ENCODE measurements at places on chromosomes 2 and 18.

DNA sequence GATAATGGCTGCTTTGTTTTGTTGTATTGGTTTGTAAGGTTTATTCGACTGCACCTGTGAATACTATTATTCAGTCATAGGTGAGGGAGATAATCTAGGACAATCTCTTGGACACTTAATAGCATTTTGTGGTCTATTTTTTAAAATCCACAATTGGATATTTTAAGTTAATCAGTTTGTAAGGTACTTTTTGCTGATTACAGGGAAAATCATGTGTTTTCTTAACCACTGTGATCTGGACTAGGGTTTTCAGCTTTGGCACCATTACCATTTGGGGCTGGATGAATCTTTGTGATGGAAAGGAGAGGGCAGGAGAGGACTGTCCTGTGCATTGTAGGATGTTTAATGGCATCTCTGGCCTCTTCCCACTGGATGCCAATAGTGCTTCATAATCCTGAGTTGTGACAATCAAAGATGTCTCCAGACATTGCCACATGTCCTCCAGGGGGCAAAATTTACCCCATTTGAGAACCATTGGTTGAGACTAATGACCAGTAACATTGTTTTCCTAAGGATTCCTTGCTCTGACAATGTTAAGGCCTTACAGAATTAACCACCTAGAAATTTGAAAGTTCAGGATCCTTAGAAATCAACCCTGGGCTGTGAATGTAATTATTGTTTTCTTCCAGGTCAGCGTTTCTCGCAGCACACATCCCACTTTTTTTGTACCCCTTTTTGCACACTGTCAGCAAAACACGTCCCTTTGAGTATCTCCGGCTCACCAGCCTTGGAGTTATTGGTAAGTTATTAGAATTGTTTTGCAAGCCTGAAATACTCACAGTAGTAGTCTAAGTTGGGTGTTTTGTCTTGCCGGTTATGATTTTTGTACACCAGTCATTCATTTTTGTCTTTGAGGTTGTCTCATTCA is 15.6 kb downstream of the CNOT9 start:
- DNase-seq, result no peak

DNA sequence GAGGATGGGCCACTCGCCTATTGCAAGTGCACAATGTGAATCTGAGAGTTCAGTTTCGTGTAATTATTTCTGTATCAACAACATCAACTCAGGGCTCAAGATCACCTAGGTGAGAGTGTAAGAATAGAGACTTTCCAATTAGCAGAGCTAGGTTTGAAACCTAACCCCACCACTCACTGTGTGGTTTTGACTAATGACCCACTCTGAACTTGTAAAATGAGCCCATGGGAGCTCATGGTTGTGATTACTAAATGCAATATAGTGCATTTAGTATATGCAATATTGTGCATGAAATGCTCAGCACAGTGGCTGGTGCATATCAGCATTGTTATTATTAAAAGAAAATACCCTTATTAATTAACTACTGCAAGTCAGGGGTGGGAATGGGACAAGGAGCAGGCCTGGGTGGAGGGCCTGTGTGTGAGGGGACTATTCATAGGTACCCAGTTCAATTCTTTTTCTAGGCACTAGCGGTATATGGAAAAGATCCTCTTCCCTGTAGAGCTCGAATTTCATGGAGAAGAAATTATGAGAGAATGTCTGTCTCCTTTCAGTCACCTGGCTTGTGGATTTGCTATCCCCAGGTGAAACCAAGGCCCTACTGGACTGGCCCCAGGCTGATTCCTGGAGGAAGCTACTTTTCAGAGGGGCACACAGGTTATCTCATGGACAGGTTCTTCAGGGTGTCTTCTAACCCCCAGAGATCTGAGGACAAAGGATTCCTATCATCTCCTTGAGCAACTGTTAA is 169.5 kb downstream of the GFPT1 start:
- DNase-seq, result no peak

DNA sequence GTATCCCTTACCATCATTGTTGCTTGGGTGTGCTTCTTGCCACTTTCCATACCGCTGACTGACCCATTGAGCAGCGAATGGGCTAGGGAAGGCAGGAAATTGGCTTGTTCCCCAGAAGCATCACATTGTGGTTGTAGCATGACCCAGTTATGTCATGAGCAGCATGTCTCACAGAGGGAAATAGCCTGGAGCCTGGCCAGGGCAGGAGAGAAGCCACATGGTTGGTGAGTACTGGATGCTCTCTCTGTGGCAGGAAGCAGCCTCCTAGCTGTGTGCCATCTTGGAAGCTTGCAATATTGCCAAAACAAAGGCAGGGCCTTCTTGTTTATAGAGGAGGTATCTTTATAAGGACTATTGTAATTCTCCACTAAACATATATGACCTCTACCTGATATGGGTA is 482.6 kb downstream of the PIK3C3 start:
- DNase-seq, result no peak

DNA sequence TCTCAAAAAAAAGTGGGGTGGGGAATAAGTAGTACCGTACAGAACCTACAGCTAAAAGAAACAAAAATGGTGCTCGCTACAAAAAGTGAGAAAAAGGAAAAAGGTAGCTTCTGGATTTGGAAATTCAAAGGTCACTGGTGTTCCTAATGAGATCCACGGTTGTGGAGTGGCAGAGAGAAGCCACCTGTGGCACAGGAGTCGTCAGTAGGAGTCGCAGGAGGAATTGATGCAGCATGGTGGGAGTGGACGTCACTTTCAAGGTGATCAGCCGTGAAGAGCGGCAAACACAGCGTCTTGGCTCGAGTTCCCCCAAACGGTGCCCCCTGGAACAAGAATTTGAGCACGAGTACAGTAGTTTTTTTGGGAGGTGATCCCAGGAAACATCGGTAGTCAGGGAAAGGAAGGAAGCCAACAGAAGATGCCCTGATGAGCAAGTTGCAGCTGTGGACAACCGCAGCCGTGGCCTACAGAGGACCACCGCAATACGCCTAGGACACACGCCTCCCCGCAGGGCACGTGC is 1.4 kb upstream of the TTL start:
- no peak for DNase-seq

DNA sequence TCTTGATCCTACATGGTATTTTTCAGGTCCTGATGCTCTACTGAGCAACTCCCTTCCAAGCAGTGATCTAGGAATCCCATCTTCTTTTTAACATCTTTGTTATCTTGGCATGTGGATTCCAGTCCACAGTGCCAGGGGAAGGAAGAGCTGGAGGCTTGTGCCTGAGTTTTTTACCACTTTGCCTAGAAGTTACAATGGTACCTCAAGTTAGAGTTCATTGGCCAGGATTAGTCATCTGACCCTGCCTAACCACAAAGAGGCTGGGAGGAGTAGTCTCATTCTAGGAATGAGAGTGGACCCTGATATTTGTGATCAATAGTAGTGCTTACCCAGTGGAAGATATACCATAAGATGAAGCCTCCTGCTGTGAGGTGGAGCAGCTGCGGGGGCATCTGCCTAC is 109.3 kb downstream of the ADCYAP1 start:
- DNase-seq, result no peak
